ENCODE measurements at places on chromosomes 12 and 14.

DNA sequence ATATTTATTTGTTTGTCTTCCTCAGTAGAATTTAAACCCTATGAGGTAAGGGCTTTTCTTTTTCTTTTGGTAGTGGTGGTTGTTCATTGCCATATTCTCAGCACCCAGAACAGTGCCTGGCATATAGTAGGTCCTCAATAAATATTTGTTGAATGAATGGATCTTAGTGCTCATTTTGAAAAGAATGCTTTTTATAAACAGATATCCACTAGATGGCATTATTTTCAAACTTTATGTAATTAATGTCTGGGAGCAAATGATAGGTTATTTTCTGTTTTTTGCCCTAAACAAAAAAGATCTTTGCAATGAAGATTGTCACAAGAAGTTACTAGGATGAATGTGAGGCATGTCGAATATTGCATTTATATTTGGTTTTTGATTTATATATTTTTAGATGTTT lies 64.1 kb downstream of the RAD51B start:
- DNase-seq, result no peak

DNA sequence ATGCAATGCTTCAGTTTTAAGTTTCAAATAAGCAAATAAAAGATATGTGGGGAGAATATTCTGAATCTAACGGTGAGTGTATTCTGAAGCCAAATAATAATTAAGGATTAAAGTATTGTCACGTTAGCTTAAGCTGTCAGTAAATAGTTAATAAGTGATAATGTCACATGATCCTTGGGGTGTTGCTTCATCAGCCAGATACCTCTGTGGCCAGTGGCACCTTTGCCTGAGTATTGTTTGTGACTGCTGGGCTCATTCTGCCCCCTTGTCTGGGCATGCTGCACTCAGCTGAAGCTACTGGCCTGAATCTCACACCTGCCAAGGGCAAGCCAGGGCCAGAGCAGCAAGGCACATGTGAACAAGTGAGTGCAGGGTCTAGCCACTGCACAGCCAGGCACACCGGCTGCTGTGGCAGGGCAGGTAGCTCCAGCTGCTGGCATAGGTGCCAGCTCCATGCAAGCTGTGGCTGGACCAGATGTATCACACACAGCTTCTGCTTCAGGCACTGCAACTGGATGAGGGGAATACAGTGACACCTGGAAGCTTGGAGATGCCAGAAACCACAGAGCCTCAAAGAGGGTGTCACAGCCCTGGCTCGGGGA lies 739.7 kb downstream of the SLC6A15 start:
- DNase-seq, result no peak

- DNase-seq, result no peak
Observed at GRCh38 chr12:50103767-50104321, at the start of gene GPD1. GPD1 (plus strand) TSS chr12:50104008; CDS start chr12:50104051, 43 bp downstream.

DNA sequence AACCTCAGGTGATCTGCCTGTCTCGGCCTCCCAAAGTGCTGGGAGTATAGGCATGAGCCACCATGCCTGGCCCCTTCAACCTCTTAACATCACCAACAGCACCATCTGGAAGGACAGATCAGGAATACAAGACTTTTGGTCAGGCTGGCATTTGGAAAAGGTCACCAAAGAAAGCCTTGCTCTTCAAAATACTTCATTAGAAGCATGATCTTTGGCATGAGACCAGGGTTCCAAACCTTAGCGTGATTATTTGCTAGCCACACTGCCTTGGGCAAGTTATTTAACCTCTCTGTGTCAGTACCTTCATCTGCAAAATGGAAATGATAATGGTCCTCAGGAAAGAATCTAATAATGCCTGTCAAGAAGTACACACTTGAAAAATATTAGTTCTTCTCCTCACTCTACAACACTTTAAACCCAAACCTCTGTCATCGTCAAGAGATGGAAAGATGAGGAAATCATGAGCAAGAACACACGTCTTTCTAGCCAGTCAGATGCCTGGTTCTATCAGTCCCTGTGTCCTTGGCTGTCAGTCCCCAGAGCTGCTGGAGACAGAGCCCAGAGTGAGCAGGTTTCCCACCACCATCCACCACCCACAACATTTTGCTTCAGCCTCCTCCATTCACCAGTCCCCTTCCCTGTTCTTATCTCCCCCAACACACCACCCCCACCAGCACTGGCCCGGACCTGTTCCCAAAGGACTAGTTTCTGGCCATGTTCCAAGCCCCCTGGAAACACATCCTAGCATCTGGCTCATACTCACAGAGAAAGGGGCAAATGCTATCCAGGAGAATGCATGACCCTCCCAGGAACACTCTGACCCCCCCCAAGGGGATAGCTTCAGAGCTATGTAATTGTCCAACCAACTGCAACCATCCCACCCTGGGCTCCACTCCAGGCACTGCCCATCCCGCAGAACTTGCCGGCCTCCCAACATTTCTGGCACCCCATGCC lies 2.0 kb downstream of the ADCY6 start:
- no peak for DNase-seq

DNA sequence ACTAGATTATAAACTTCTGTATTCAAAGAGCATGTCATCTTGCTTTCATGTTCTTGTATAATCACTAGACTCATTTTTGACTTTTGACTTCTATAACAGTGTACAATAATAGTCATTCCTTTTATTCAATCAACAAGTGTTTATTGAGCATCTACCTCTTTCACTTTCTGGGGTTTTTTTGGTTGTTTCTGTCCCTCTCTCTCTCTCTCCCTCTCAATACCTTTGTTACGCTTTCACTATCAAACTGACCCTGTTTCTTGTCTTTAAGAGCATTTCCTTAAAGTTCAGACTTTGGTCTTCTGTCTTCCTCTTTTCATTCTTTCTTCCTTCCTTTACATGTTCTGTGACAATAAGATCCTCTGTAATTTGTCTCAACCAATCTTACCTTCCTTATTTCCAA lies 49.5 kb downstream of the GPR137C start:
- no peak for DNase-seq

GRCh38 chr14:28758253-28758884 lies 8.2 kb upstream of the FOXG1 start:
- DNase-seq, result no peak

DNA sequence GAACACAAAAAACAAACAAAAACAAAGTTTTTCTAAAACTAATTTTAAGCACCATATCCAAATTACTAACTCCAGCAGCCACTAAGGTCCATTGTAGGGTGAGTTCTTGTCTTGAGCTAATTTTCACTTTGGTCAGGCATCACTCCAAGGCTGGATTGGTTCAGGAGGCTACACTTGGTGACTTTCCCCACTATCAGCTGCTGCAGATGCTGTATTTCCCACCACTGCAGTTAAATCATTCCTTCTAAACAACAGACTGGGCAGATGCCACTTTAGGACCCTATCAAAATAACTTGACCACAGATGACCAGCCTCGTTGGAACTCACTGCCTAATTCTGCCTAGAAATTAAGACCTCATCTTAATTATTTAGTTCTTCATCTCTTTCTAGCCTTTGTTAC lies 140.5 kb downstream of the SLC16A7 start:
- no peak for DNase-seq

- DNase-seq, result no peak
Observed at GRCh38 chr14:47674543-47675465, 601 bp downstream of the MDGA2 start.

- no peak for DNase-seq
Observed at GRCh38 chr12:118175823-118176447, 40.0 kb downstream of the PEBP1 start.

DNA sequence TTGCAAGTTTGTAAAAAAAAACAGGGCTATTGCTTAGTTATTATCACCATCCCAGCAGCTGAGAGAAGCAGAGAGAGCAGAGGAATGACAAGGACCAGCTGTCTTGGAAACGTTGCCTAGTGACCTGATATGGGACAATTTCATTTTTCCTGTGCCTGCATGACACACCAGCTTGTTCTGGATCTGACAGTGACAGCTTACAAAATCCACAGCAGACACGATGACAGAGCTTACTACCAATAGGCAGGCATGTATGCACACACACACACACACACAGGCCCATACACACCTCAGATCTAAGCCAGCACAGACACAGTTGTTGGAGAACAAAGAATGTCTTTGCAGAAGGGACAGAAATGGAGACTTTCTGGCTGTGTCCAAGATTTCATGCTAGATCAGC lies 25.4 kb downstream of the HSPB8 start:
- no peak for DNase-seq

DNA sequence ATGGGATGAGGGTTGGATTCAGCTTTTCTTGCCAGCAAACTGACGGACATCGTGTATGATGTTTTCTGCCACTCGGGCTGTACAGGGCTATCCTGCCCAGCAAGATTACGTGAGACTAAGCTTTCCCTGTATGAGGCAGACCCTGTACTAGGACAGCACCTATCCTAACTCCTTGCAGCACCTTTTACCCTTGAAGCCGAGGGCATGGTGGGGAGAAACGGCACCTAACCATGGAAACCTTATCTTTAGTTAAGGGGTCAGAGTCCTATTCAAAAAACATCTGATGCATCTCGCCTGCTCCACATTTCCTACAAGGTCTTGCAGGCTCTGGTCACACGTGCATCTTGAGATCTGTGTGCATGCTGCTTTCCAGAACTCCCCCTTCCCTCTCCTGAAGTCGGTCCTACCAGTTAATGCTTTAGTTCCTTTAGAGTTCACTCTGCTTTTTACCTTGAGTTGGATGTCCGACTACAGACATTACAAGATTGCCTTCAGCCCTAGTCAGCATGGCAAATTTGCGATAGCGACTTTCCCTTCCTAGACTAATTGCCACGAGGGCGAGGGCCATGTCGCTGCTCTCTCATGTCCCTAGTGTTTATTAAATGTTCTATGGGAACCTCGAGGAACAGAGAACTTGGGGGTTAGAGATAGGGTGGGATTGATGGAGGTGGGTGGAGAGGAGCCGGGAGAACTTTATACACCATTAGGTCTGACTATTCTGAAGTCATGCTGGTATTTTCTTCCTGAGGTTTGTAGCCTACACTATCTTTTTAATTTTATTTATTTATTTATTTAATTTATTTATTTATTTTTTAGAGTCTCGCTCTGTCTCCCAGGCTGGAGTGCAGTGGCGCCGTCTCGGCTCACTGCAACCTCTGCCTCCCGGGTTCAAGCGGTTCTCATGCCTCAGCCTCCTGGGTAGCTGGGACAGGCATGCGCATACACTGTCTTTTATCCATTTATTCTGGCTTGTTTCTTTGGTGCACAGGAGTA lies 6.6 kb downstream of the RAN start:
- no peak for DNase-seq

DNA sequence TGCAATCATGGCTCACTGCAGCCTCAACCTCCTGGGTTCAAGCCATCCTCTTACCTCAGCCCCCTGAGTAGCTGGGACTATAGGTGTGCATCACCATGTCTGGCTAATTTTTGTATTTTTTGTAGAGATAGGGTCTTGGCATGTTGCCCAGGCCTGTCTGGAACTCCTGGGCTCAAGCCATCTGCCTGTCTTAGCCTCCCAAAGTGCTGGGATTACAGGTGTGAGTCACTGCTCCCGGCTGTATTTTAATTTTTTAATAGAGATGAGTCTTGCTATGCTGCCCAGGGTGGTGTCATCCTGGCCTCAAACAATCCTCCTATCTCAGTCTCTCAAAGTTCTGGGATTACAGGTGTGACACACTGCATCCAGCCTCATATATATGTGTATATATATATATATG lies 31.7 kb upstream of the GPRC5A start:
- no peak for DNase-seq

DNA sequence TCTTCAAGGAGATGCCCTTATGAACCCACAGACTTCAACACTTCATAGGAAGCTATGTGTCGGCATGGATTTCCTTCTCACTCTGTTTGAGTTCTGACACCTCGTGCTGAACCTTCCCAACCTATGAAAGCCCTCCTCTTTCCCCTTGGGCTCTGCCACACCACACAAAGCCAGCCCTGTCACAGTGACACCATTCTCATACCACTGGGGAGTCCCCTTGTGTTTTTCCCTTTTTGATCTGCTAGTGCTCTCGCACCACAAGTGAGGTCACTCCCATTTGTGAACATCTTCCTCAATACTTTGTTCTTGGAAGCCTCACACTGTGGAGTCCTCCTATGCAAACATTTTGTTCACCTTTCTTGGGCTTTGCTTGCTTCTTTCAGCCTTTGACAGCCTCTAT lies 264.6 kb upstream of the ALG10 start:
- no peak for DNase-seq

DNA sequence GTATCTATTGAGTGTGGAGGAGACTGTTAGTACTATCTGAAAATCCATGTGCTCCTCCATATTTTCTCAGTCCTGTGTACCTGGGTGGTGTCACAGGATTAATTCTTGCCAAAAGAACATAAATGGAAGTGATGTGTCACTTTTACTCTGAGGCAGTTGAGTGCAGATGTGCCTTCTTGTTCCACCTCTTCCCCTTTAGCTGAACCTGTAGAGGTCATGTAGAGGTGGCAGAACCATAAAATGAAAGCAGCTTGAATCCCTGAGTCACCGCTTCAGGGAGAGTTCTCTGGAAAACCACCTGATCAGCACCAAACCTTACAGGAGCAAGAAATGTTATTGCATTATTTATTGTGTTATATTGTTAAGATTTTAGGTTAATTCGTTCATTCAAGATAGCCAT lies 14.7 kb upstream of the SLC25A3 start:
- no peak for DNase-seq

GRCh38 chr12:132169376-132169775 lies 25.1 kb downstream of the NOC4L start:
- no peak for DNase-seq

DNA sequence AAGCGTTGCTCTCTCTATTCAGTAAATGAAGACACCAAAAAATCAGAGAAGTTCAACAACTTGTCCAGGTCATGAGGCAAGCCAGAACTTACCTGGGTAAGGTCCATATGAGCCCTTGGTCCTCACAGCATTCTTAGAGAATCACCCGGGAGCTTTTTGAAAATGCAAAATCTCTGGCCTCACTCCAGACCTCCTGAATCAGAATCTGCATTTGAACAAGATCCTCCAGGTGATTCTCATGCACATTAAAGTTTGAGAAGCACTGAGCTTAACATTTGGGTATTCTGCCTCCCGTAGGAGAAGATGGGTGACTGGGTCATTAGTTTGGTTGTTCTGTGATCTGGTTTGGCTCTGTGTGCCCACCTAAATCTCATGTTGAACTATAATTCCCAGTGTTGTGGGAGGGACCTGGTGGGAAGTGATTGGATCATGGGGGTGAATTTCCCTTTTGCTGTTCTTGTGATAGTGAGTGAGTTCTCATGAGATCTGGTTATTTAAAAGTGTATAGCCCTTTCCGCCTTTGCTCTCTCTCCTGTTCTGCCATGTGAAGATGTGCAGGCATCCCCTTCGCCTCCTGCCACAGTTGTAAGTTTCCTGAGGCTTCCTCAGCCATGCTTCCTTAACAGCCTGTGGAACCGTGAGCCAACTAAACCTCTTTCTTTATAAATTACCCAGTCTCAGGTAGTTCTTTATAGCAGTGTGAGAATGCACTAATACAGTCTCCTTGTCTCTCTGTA lies 221.2 kb downstream of the RAD51B start:
- no peak for DNase-seq

GRCh38 chr12:19131025-19131444 lies 1.5 kb downstream of the PLEKHA5 start:
- peak; percentile 36 for DNase-seq
